Calu3 (cell line): ENCODE measurements at places on chromosomes 4 and X.
A peak's percentile ranks its signal among the peaks of the same experiment; 100 is the strongest.

DNA sequence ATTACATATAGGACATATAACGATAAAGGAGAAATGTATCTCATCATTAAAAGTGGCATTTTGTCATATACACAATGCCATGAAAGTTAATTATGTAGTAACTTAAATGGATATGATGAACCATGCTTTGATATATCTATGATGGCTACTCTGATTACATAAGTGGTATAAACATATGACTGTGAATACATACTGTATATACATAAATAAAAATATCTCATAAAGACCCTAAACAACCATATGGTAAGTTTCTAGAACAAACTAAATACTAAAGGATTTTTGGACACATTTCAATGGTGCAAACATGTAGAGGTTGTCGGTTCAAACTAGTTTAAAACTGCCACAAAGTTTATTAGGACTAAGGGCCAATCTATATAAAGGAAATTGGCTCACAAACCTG lies 849.6 kb upstream of the INTU start:
- no peak overlapping the region for H3K4me3 ChIP-seq
- H3K4me1 ChIP-seq = no peaks in the 10 kb centered on the region
- no peak overlapping the region for H3K27ac ChIP-seq
- no peaks in the 10 kb centered on the region for H3K27me3 ChIP-seq

DNA sequence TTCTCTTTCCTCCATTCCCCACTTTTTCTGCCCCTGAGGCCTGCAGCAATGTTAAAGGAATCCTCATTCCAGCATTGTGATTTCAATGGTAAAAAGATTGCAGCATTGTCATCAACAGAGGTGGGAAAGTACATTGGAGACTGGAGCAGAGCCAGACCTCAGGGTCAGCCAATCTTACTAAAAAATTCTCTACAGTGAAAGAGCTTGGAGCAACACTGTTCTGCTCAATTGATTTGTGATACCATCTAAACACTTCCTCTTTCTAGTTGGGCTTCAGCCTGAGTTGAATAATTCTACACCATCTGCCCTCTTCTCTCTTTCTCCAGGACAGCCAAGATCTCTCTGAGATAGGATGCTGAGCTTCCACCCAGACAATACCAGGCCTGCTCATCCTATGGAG lies 176.5 kb downstream of the AR start:
- no peak overlapping the region for H3K27ac ChIP-seq
- H3K4me1 ChIP-seq = no peaks in the 10 kb centered on the region
- H3K4me3 ChIP-seq = no peak overlapping the region
- DNase-seq = no peak
- no peaks in the 10 kb centered on the region for H3K36me3 ChIP-seq
- no peaks in the 10 kb centered on the region for H3K27me3 ChIP-seq

DNA sequence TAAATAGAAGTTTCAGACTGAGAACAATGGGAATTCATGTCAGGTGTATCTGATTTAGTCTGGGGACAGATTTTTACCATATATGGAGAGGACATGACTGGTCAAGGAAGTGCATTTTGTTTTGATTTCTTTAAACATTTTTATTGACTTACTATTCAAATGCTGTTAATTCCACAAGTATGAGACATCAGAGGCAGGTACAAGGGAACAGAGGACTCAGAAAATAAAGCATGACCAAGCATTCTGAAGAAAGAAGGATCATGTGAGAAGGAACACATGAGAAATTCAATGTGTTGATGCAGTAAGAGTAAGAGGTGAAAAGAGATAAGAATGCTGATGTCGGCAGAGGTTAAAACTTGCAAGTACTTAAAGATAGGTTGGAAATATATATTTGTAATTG lies 1452.6 kb downstream of the PCDH7 start:
- H3K4me1 ChIP-seq = no peaks in the 10 kb centered on the region
- no peak for DNase-seq
- no peak overlapping the region for H3K4me3 ChIP-seq
- H3K27ac ChIP-seq = no peak overlapping the region

GRCh38 chrX:147738265-147738664 lies 173.5 kb upstream of the FMR1 start:
- no peak for DNase-seq
- no peaks in the 10 kb centered on the region for H3K36me3 ChIP-seq
- H3K27me3 ChIP-seq = no peaks in the 10 kb centered on the region
- no peak overlapping the region for H3K27ac ChIP-seq

DNA sequence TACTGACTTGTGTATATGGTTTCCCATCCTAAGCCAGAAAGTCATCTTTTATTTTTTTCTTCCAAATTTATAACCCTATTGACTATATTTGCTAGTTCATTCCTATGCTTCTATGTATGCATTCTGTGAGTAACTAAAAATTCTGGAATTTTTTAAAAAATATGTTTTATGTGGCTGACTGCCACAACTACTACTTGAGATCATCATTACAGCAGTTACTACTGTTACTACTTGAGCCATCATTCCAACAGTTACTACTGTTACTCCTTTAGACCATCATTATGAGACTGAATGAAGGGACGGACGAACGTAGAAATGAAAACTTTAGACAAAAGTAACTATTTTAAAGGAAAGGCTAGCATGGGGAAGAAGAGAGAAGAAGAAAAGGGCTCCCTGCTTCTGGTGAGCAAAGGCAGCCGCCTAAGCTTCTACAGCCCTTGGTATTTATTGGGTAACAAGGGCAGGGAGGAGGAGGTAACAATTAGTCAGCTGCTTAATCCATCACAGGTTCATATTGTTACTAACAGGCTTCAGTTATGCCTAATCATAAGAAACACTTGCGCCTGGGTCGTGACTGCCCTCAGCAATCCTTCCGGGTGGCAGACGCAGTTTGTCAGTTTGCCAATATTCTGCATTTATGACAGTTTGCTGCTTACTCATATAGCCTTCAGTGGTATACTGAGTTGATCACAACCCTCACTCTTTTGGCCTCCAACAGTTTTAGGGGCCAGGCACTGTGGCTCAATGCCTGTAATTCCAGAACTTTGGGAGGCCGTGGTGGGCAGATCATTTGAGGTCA lies 80.4 kb downstream of the PDLIM5 start:
- peak; percentile 49 for DNase-seq
- no peak overlapping the region for H3K4me3 ChIP-seq
- peaks cover 10% of the 10 kb centered on the region for H3K36me3 ChIP-seq
- H3K4me1 ChIP-seq = peaks cover 74% of the 10 kb centered on the region

DNA sequence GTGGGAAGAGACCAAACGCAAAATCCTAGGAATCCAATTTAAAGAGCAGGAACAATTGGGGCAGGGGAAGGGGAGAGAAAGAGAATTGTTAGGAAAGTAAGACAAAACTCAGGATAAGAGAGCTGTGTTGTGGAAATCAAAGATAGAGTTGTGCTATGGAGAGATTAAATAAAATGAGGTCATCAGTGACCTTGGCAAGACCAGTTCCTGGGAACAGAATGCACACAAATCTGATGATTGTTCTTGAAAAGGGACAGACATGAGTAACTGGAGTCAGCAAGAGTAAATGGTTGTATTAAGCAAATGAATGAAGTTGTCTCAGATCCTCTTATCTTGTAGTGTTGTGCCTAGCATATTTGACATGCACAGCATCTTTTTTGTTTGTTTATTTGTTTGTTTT lies 267.4 kb downstream of the IL1RAPL1 start:
- H3K27ac ChIP-seq = no peak overlapping the region
- no peak for DNase-seq
- no peaks in the 10 kb centered on the region for H3K4me1 ChIP-seq
- H3K27me3 ChIP-seq = no peaks in the 10 kb centered on the region

GRCh38 chrX:19907794-19908193 lies 20.4 kb upstream of the SH3KBP1 start:
- H3K4me1 ChIP-seq = peaks cover 22% of the 10 kb centered on the region
- no peak for DNase-seq
- no peaks in the 10 kb centered on the region for H3K27me3 ChIP-seq
- H3K27ac ChIP-seq = no peak overlapping the region
- no peaks in the 10 kb centered on the region for H3K36me3 ChIP-seq

- H3K4me3 ChIP-seq = no peak overlapping the region
- H3K27ac ChIP-seq = no peak overlapping the region
- no peak for DNase-seq
- no peaks in the 10 kb centered on the region for H3K4me1 ChIP-seq
- no peaks in the 10 kb centered on the region for H3K27me3 ChIP-seq
- no peaks in the 10 kb centered on the region for H3K36me3 ChIP-seq
Observed at GRCh38 chrX:79110731-79111130, 33.8 kb upstream of the GPR174 start.

- H3K36me3 ChIP-seq = peaks cover 6% of the 10 kb centered on the region
- no peak for DNase-seq
- H3K27ac ChIP-seq = no peak overlapping the region
- no peak overlapping the region for H3K4me3 ChIP-seq
Observed at GRCh38 chr4:10061650-10062415, 40.5 kb upstream of the SLC2A9 start.

- H3K27me3 ChIP-seq = no peaks in the 10 kb centered on the region
- DNase-seq = no peak
- H3K4me1 ChIP-seq = no peaks in the 10 kb centered on the region
- H3K4me3 ChIP-seq = no peak overlapping the region
- H3K27ac ChIP-seq = no peak overlapping the region
Observed at GRCh38 chrX:95056901-95057300, 1382.9 kb downstream of the FAM133A start.

- no peak for DNase-seq
- H3K4me3 ChIP-seq = no peak overlapping the region
- H3K4me1 ChIP-seq = no peaks in the 10 kb centered on the region
- H3K27me3 ChIP-seq = no peaks in the 10 kb centered on the region
Observed at GRCh38 chr4:1933700-1934099, 62.5 kb downstream of the NSD2 start.

DNA sequence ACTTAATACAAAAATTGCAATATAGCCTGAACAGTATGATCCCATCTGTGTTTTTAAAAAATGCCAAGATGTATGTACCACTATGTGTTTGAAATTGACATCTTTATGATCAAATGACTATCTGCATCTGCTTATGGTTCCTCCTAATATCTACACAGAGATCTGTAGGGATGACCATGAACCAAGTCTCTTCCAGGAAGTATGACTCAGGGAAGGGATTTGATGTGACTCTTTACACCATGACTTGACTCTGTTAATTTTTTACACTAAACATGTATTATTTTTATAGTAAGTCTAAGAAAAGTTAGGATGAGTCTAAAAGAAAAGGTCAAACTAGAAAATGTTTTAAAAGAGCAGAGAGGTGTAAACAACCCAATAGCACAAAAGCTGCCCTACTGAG lies 164.0 kb downstream of the SH3KBP1 start:
- DNase-seq = no peak
- H3K4me3 ChIP-seq = no peak overlapping the region
- H3K27me3 ChIP-seq = no peaks in the 10 kb centered on the region

DNA sequence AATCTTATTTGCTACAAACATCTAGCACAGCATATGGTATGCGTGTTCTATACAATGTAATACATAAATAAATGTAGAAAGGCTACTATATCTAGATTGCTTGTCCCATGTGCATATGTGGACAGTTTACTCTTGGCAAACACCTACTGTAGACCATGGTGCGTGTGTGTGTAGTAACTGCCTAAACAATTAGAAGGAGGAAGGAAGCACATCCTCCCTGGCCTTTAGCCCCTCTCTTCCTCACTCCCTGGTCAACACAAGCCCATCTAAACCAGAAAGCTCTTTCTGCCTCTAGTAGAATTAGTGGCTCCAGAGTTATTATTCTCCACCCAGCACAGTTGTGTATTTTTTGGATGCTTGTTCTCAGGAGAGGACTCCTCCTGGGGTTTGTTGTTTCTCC lies 73.9 kb downstream of the KDR start:
- no peak overlapping the region for H3K4me3 ChIP-seq
- no peaks in the 10 kb centered on the region for H3K4me1 ChIP-seq
- H3K27me3 ChIP-seq = no peaks in the 10 kb centered on the region
- H3K27ac ChIP-seq = no peak overlapping the region

GRCh38 chr4:186651624-186652023 lies 72.0 kb downstream of the FAT1 start:
- peak; percentile 36 for DNase-seq
- H3K27ac ChIP-seq = peak overlapping the region; percentile 69
- H3K4me1 ChIP-seq = peaks cover 32% of the 10 kb centered on the region

DNA sequence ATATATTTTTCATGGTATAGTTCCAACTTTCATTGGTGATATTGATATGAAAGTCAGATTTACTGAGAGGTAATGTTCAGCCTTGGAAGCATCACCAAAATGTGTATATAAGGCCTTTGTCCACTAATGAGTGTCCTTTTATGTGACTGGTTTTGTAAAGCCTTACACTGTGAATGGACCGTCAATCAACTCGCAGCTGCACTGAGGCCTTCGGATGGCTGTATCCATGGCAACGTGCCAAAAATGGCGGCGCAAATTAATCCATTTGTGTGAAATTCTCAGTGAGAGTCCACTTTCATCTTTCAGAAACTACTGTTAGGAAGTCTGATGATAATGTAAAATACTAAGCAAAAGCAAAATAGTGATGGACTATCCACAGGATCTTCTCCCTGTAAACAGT lies 131.7 kb downstream of the SPCS3 start:
- no peak overlapping the region for H3K4me3 ChIP-seq
- no peaks in the 10 kb centered on the region for H3K36me3 ChIP-seq
- DNase-seq = no peak
- no peaks in the 10 kb centered on the region for H3K27me3 ChIP-seq
- H3K4me1 ChIP-seq = no peaks in the 10 kb centered on the region

DNA sequence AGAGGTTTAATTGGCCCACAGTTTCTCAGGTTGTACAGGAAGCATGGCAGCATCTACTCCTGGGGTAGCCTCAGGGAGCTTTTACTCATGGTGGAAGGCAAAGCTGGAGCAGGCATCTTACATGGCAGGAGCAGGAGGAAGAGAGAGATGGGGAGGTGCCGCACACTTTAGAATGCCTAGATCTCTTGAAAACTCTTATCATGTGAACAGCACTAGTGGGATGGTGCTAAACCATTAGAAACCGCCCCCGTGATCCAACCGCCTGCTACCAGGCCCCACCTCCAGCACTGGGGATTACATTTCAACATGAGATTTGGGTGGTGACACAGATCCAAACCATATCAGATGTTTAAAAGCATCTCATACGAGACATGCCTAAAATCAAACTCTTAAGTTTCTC lies 41.6 kb upstream of the SCOC start:
- no peak for DNase-seq
- H3K36me3 ChIP-seq = no peaks in the 10 kb centered on the region

GRCh38 chrX:22533898-22534297 lies 261.2 kb downstream of the CBLL2 start:
- DNase-seq = no peak
- H3K27me3 ChIP-seq = no peaks in the 10 kb centered on the region
- H3K36me3 ChIP-seq = no peaks in the 10 kb centered on the region
- H3K4me1 ChIP-seq = no peaks in the 10 kb centered on the region
- H3K27ac ChIP-seq = no peak overlapping the region

GRCh38 chr4:56958111-56958517 lies 19.3 kb downstream of the NOA1 start:
- no peaks in the 10 kb centered on the region for H3K27me3 ChIP-seq
- DNase-seq = no peak
- no peaks in the 10 kb centered on the region for H3K4me1 ChIP-seq
- H3K27ac ChIP-seq = no peak overlapping the region
- H3K4me3 ChIP-seq = no peak overlapping the region

- H3K27me3 ChIP-seq = no peaks in the 10 kb centered on the region
- H3K36me3 ChIP-seq = no peaks in the 10 kb centered on the region
- no peaks in the 10 kb centered on the region for H3K4me1 ChIP-seq
- DNase-seq = no peak
- no peak overlapping the region for H3K4me3 ChIP-seq
- H3K27ac ChIP-seq = no peak overlapping the region
Observed at GRCh38 chr4:27003642-27004113, 143.0 kb downstream of the STIM2 start.
